HT-29 (cell line): ENCODE measurements at places on chromosomes 13 and 19. TPM values are rescaled to one million over a fixed set of nuclear protein-coding genes. Genes with fewer than 3 reads are reported as not detected.

DNA sequence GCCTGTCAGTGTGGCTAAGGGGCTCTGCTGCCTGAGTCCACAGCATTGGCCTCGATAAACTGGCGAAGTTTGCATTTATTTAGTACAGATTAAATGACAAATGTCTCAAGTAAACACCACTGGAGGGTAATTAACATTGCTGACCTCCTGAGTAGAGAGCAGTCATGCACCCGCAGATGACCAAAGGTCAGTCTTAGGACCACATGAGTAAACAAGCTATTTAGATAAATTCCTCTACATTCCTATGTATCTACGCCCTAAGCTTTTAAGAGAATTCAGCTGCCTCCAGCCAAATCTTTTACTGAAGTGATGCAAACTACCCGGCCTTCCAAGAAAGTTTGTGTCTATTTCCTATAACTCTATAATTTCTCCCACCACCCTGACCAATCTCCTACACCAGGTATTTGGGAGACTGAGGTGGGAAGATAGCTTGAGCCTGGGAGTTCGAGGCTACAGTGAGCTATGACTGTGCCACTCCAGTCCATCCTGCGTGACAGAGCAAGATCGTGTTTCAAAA is 22.9 kb downstream of the CD70 start:
- no peak for DNase-seq

DNA sequence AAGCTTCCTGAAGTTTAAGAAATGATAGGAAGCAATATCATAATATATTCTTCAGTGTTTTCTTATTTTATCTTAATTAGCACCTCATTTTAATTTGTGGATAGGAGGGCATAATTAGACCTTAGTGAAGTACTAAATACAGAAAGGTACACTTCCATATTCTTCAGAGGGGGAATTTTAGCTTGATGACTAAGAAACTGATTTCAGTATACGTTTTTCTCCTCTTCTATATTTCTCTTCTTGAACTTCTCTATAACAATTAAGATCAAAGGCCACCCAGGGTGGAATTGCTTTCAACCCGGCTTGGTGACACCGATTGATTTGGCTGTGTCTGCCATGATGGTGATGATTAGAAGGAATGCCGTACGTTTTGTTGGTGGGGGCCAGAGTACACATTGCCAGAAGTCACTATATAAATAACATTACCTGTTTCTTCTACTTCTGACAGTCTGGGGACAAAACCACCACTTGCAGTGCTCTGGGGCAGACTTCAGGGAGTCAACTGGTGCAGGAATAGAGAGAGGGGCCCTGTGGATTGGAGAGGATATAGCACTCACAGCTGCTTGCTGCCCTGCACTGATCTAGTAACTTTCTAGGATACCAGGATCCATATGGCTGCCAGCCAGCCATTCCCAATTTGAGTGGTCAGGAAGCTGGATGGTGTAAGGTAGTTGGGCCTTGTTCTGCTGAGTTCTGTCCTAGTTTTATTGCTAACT is 73.8 kb downstream of the SPATA13 start:
- DNase-seq, result no peak

DNA sequence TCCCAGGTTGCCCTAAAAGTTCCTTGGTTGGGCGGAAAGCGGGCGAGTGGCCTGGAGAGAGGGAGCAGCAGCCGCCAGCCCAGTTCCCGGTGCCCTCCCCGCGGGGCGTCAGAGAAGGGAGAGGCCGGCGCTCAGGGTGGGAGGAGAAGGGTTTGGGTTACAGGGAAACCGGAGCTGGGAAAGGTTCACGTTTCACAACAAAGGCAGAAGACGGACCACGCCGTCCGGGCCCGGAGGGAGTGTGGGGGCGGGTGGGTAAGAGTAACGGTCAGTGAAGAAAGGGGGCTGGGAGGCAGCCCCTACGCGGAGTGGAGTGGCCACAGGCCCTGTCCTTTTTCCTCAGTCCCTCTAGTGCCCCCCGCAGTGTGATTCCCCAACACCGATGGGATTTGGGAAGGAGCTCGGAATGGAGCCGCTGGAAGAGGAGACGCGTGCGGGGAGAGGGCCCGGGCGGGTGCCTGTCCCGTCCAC is 1.6 kb downstream of the SIX5 start:
- peak; percentile 66 for DNase-seq

DNA sequence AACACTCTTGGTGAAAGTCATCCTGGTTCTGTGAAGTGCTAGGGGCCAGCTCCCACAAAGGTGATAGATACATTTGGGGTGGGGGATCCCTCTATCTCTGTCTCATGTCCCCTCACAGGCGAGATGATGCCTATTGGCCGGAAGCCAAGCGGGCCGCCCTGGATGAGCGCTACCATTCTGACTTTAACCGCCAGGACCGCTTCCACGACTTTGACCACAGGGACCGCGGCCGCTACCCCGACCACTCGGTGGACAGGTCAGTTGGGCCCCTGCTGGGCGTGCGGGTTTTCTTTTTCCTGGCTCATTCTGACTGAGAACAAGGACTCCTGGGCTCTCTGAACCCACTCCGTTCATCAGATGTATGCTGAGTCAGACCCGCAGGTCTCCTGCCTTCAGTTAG is 16.4 kb downstream of the MICOS13 start:
- no peak for DNase-seq

DNA sequence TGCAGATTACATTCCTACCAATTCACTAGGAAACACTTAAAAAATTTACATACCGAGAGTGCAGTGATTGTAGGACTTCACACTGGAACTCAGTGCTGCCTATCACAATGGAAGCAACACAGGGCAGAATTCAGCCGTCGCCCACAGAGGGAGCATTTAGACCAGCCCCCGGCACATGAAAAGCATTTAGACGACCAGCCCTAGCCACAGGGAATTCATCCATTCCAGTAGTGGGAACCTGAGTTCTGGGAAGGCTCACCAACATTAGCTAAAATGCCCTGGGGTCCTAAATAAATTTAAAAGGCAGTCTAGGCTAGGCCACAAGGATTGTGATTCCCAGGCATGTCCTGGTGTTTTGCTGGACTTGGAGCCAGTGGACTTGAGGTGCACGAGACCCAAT is 155.2 kb downstream of the LIG4 start:
- no peak for DNase-seq

- DNase-seq, result no peak
Measured at GRCh38 chr13:28041501-28041900, 53.0 kb upstream of the URAD start.

DNA sequence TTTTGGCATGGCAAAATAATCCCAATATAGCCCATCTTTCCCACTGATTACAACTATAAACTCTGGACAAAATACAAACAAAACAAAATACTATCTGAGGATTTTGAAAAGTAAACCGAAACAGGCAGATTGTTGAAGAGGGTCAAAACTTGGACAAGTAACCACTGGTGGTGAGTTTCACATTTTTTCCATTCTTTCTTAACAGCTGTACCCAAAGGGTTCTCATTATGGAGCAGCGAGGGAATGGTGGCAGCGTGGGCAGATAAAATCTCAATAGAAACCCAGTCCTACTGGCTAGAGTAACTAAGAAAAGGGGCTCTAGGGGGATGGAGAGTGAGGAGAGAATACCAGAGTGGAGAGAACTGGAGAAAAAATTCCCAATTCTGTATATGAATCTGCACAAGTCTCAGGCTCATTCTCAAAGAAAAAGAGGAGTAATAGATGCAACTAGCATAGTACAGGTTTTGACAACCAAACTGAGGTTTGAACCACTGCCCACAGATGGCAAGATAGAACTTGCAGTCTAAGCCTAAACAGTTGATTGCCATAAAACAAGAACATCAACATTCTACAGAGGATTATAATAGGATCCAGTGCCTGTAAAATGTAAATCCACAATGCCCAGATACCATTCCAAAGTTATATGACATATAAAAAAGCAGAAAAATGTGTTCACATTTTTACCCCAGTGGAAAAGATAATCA is 284.5 kb downstream of the KCNRG start:
- no peak for DNase-seq

- no peak for DNase-seq
Measured at GRCh38 chr19:31535691-31536460, 186.6 kb upstream of the TSHZ3 start.

DNA sequence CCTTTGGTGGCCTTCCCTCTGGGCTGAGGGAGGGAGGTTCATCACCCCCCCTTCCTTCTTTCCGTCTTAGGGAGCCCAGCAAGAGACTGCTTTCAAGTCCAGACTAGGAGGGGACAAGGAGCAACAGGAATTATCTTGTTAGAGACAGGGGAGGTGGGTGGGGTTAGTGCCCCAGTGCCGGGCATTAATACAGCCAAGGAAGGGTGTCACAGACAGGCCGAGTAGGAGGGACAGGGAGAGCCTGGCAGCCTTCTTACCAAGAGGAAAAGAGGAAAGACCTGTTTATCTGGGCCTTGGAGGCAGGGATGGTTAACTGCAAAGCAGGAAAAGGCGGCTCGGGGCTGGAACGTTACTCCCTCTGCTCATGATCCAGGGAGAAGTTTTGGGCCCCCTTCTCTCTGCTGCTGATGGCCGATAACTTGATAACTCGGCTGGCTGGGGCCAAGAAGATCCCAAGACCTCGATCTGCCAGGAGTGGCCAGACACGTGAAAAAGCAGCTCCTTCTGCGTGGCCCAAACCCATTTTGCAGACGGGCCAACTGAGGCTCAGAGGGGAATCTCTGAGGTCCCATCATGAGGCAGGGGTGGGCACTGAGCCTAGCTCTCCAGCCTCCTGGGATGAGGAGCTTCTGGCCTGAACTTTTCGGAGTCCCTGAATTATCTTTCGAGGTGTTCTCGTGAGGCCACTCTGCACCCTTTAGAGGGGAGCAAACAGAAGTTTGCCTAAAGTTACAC is 79.3 kb downstream of the PTPRS start:
- peak; percentile 30 for DNase-seq

COL5A3 gene
- total RNA-seq, result not detected in 2 replicates

DNA sequence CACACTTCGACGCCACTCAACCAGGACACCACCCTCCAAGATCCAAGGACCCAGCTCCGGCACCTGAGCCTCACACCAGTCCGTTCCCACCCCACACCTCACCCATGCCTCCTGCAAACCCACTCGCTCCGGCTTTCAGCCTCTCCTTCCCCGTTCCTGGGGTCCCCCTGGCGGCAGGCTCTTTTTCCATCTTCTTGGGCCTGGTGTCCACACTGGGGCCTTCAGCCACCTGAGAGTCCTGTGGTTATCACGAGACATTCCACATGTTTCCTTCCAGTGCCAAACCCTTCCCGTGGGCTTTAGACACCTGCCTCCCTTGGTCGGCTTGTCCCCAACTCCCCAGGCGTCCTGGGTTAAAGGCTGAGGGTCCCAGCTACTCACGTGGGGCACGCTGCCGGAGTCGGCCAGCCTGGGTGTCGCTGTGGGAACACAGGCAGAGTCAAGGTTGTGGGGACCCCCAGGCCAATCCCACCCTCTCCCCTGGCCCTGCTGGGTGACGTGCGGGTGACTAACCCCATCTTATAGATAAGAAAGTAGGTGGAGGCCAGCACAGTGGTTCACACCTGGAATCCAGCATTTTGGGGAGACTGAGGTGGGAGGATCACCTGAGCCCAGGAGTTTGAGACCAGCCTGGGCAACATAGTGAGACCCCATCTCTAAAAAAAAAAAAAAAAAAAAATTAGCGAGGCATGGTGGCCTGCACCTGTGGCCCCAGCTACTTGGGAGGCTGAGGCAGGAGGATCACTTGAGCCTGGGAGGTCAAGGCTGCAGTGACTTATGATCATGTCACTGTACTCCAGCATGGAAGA is 1.9 kb downstream of the JSRP1 start:
- DNase-seq, result peak; percentile 47

ZNF90 gene
- total RNA-seq, result not detected in 2 replicates

EFNA2 gene
- 43.6 and 48.5 TPM in 2 replicates for total RNA-seq

FGF14 gene
- total RNA-seq, result not detected in 2 replicates

DNA sequence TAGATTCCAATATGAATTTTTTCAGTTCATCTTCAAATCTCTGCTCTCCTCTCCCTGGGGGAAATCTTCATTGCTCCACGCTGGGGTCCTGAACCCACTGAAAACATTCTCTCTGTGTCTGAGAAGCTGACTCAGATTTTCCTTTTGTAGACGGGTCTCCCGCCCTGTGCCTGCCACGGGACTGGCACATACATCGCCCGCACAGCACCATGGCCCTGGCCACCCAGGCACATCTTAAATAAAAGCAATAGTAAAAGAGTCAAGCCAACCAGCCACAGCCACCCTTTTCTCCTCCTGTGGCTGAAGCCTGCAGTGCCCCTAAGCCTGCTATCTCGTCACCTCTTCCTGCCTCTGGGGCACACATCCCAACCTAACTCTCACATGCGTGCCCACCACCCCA is 301.2 kb downstream of the ZNF536 start:
- DNase-seq, result no peak

GRCh38 chr19:51002542-51003311 is 1.3 kb upstream of the KLK8 start:
- DNase-seq, result peak; percentile 100

CCDC194 gene
- total RNA-seq, result 0.81 and 1.6 TPM in 2 replicates

DNA sequence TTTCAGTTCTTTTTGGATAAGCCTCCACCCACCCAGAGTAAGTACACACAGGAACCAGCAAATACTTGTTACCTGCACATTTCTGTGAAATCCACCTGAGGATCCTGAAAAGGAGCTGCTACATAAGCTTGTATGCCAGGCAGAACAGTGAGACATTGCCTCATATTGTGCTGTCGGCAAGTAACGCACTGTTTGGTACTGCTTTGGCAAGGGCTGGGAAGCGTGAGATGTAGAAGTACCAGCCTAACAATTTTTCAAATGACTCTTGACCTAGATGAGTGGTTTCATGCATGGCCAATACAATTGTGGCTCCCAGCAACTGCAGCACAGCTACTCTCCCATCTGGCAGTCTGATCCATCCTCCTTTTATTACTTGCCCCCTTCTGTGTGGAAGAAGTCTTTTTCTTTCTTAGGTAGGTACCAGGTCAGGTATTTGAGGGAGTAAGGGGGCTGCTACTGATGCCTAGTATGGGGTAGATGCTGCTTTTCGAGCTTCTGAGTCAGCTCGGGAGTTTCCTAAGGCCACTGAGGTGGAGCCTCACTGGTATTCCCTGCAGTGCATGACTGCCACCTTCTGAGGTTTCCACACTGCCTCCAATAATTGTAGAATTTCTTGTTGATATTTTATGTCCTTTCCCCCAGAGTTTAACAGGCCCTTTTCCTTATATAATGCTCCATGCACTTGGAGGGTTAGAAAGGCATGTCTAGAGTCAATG is 52.2 kb downstream of the ZNF737 start:
- DNase-seq, result no peak

PINLYP gene
- total RNA-seq, result 0.03 TPM in 1 of 2 replicates, not detected in the other

DNA sequence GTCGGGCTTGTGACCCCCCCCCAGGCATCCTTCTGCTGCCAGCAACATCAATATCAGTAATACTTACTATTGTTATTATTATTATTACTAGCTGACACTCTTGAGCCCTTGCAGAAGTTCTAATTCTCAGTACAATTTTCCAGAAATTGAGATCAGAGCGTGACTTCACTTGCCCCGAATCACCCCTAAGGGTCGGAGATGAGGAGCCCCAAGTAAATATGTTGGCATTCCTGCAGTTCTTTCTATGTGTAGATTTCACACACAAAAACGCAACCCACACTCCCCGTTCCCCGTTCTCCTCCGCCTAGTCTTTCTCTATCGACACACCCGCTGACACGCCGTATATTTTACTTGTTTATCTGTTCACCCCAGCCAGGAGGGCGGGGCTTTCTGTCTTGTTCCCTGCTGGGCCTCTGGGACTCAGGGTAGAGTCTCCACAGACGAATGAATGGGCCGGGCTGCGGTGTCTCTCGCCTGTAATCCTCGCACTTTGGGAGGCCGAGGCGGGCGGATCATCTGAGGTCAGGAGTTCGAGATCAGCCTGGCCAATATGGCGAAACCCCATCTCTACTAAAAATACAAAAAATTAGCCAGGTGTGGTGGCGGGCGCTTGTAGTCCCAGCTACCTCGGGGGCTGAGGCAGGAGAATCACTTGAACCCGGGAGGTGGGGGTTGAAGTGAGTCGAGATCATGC is 14.7 kb downstream of the TLE5 start:
- peak; percentile 29 for DNase-seq

RFXANK gene
- total RNA-seq, result 75.0 and 89.8 TPM in 2 replicates
